Small intestine (tissue), 16 donors: ENCODE measurements at places on chromosomes 16 and 17. TPM values are rescaled to one million over a fixed set of nuclear protein-coding genes. Genes with fewer than 3 reads are reported as not detected.

- H3K4me3 ChIP-seq: no peak overlapping the region
- peaks cover 20% of the 10 kb centered on the region for H3K4me1 ChIP-seq
- H3K27ac ChIP-seq: no peak overlapping the region
- DNase-seq: no peak
- no peaks in the 10 kb centered on the region for H3K27me3 ChIP-seq
These were observed 25.5 kb downstream of the NSMCE1 start for GRCh38 chr16:27242868-27243590.

CCDC154 gene
- polyA plus RNA-seq: 1.4 TPM

KRT40 gene
- polyA plus RNA-seq: 0.10 TPM

GRCh38 chr17:16086957-16087356 lies 87.3 kb downstream of the TTC19 start:
- no peaks in the 10 kb centered on the region for H3K4me1 ChIP-seq
- no peak overlapping the region for H3K4me3 ChIP-seq
- peaks cover 14% of the 10 kb centered on the region for H3K36me3 ChIP-seq
- no peak overlapping the region for H3K27ac ChIP-seq

- no peaks in the 10 kb centered on the region for H3K27me3 ChIP-seq
- no peak overlapping the region for H3K4me3 ChIP-seq
- no peaks in the 10 kb centered on the region for H3K4me1 ChIP-seq
These were observed 22.1 kb downstream of the MAP1LC3B start for GRCh38 chr16:87414251-87414680.

DNA sequence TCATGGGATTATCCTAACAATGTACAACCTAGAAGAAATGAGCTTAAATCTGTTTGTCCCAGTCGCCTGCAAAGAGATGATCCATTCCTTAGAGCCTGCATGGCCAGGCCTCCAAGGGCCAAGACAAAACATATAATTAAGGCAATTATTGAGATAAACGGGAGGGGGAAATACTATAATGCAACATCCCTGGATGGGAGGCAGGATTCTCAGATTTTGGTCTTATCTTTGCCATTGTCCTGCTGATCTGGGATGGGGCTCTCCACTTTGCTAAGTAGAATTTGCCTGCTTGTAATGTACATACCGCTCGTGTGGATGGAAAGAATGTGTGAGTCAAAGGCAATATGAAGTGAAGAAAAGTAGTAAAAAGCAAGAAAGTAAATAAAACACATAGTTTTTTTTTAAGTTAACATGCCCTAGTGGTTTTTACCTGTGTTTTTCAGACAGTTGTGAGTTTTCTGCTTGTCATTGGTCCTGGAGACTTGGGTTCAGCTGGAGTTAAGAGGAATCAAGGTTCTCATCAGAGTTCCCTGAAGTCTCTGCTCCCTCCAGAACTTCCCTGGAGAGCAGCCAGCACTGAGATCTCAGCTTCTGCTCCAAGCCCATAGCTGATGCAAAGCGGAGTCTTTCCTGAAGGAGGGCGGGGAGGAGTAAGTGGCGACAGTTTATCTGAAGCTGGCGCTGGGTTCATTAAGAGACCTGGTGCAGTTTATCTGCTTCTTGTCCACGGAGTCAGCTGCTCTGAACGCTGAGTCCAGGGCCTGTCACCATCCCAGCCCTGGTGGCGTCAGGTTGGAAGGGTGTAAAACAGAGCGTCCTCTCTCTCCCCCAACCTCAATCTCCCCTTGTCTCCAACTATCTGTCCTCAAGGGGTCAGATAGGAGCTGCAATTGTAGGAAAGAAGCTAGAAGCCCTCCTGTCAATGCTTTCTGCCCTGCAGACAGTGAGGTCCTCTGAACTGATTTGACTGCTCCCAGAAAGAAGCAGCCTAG lies 30.1 kb downstream of the HOXB1 start:
- no peaks in the 10 kb centered on the region for H3K27me3 ChIP-seq
- no peak overlapping the region for H3K27ac ChIP-seq
- no peaks in the 10 kb centered on the region for H3K36me3 ChIP-seq
- H3K4me1 ChIP-seq: no peaks in the 10 kb centered on the region
- H3K4me3 ChIP-seq: no peak overlapping the region

DNA sequence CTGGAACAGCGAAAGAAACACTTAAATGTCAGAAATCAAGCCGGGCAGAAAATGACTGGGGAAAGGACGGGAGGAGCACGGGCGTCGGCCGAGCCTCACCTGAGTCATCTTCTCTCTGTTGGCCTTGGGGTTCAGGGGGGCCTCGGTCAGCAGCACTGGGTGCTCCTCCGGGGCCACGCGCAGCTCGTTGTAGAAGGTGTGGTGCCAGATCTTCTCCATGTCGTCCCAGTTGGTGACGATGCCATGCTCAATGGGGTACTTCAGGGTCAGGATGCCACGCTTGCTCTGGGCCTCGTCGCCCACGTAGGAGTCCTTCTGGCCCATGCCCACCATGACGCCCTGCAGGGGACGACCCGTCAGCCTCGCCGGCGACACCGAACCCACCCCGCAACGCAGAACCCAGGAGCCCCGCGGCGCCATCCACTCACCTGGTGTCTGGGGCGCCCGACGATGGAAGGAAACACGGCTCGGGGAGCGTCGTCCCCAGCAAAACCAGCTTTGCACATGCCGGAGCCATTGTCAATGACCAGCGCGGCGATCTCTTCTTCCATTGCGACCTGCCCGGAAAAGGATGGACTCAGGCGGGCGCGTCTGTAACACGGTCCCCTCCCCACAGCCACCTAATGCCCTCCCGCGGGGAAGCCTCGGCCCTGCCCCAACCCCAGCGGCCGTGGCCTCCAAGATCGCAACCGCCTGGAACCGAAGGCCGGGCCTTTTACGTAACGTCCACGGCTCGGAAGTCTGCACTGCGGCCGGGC lies 616 bp downstream of the ACTG1 start:
- peak overlapping the region; percentile 97 for H3K27ac ChIP-seq
- H3K27me3 ChIP-seq: no peaks in the 10 kb centered on the region
- no peaks in the 10 kb centered on the region for H3K4me1 ChIP-seq
- peaks cover 13% of the 10 kb centered on the region for H3K36me3 ChIP-seq
- no peak for DNase-seq

GRCh38 chr17:70648166-70648565 lies 478.8 kb downstream of the KCNJ2 start:
- H3K4me1 ChIP-seq: no peaks in the 10 kb centered on the region
- H3K27ac ChIP-seq: no peak overlapping the region
- no peaks in the 10 kb centered on the region for H3K36me3 ChIP-seq
- H3K4me3 ChIP-seq: no peak overlapping the region

- no peak overlapping the region for H3K27ac ChIP-seq
- no peaks in the 10 kb centered on the region for H3K27me3 ChIP-seq
- DNase-seq: peak; percentile 59
- no peak overlapping the region for H3K4me3 ChIP-seq
- no peaks in the 10 kb centered on the region for H3K36me3 ChIP-seq
- H3K4me1 ChIP-seq: peaks cover 7% of the 10 kb centered on the region
These were observed 389.1 kb upstream of the DYNLRB2 start for GRCh38 chr16:80151722-80152111.

GRCh38 chr17:3994221-3994576 lies 30.0 kb upstream of the ATP2A3 start:
- no peaks in the 10 kb centered on the region for H3K27me3 ChIP-seq

DNA sequence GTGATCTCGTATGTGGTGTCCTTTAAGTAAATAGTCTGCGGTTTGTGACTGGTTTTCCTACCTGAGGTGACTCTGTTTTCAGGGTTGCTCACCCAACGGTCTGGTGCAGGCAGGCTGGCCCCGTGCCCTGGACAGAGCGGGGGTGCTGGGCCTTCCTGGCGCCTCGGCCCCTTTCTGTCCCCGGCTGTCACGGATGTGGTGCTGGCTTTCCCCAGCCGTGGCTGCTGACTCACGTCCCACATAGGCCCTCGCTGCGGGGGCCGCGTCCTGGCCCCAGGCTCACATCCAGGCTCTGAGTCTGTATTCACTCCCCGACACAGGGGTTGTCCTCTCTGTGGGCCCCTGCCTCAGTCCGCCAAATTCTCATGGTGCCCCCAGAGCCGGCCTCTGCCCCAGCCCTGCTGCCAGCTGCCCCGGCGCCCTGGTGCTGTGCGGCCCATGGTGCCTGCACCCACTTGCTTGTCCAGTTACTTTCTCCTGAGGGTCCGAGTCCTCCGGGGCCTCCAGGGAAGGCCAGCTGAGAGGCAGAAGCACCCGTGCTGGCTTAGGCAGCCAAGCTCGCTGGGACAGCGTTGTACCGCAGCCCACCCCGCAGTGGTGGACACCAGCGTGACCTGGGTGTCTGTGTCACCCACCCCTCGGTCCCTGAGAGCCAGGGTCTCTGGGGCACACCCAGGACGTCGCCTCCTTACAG lies 5.9 kb downstream of the CHMP6 start:
- H3K27ac ChIP-seq: no peak overlapping the region
- H3K4me1 ChIP-seq: peaks cover 17% of the 10 kb centered on the region
- no peak for DNase-seq
- H3K27me3 ChIP-seq: no peaks in the 10 kb centered on the region
- H3K4me3 ChIP-seq: no peak overlapping the region
